Activated CD4-positive, alpha-beta T cell treated with anti-CD3 and anti-CD28 coated beads for 36 hours (primary cell): ENCODE measurements at places on chromosomes 7 and 10. TPM values are rescaled to one million over a fixed set of nuclear protein-coding genes. Genes with fewer than 3 reads are reported as not detected.

FAM24B gene
- total RNA-seq, result 7.0 TPM

CRPPA gene
- total RNA-seq, result 1.0 TPM

POLR2J gene
- total RNA-seq, result 32.6 TPM

DLX5 gene
- not detected for total RNA-seq

NEBL gene
- total RNA-seq, result 0.05 TPM

NODAL gene
- total RNA-seq, result not detected

WDR86 gene
- total RNA-seq, result not detected

PAX4 gene
- total RNA-seq, result not detected
